H9 (cell line): ENCODE measurements at places on chromosomes 1 and 21.

DNA sequence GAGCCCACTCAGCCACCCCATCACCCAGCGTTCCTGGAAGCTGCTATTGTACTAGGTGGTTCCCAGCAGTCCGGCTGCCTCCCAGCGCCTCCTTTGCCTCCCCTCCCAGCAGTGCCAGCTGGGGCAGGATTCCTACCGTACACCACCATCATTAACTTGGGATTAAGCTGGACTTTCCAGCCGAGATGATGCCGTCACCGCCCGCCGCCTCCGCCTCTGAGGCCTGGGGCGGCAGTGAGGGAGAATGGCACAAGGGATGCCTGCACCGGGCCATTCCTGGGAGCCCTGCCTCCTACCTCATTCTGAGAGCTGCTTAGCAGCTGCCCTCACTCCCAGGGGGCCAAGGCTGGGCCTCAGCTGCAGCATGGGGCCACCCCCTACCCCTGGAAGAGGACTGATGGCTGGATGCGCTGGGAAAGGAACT is 13.2 kb downstream of the CNTN2 start:
- no peaks in the 10 kb centered on the region for H3K36me3 ChIP-seq
- no peak overlapping the region for H3K27ac ChIP-seq
- no peaks in the 10 kb centered on the region for H3K27me3 ChIP-seq
- H3K4me1 ChIP-seq = no peaks in the 10 kb centered on the region
- no peak overlapping the region for H3K4me3 ChIP-seq

- H3K27ac ChIP-seq = no peak overlapping the region
- H3K4me1 ChIP-seq = peaks cover 4% of the 10 kb centered on the region; the same call in 1 of the 2 replicates
- H3K4me3 ChIP-seq = no peak overlapping the region
- DNase-seq = no peak
These were observed 87.1 kb upstream of the ARHGEF16 start for GRCh38 chr1:3367376-3367775.

GRCh38 chr1:45266151-45266801 is 59.9 kb upstream of the ZSWIM5 start:
- no peaks in the 10 kb centered on the region for H3K27me3 ChIP-seq
- DNase-seq = no peak

DNA sequence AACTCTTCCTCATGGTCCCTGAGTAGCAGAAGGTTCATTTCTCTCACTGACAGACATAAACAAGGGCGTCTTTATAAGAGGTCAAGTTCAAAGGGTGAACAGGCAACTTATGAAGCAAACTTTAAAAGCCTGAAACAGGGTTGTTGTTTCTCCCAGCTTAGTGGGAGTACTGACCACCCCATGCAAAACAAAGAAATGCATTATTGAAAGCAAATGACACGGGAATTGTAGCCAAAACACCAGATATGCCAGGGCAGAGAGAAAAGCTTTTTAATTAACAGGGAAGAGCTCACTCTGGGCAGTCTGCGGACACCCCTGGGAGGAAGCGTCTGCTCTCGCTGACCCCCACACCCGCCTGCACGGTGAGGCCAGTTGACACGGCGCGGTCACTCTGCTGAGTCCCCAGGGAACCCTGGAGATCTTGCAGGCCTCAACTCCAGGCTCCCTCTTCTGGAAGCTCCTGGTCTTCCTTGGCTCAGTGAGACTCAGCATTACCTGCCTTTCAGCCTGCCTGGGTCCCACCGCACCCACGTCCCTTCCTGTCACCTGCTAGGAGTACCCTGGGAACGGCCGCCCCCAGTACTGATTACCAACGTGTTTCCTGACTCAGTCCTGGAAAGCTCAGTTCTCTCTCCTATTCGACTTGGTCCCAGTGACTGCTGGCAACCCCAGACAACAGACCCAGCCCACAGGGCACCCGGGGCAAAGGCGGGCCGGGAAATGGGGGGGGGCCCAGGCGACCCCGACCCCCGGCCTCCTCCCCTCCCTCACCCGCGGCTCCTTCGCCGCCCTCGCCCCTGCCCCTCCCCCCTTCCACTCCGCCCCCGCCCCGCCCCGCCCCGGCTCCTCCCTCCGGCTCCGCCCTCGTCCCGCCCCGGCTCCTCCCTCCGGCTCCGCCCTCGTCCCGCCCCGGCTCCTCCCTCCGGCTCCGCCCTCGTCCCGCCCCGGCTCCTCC is 972 bp downstream of the CFAP410 start:
- no peaks in the 10 kb centered on the region for H3K4me1 ChIP-seq
- DNase-seq = peak; percentile 90
- H3K36me3 ChIP-seq = no peaks in the 10 kb centered on the region
- no peaks in the 10 kb centered on the region for H3K27me3 ChIP-seq
- peak overlapping the region; percentile 69 for H3K4me3 ChIP-seq
- no peak overlapping the region for H3K27ac ChIP-seq

GRCh38 chr1:29670752-29671151 is 434.4 kb downstream of the PTPRU start:
- no peak for DNase-seq
- no peaks in the 10 kb centered on the region for H3K4me1 ChIP-seq
- H3K4me3 ChIP-seq = no peak overlapping the region
- no peak overlapping the region for H3K27ac ChIP-seq
- H3K27me3 ChIP-seq = no peaks in the 10 kb centered on the region

GRCh38 chr1:3457910-3458883 is 3.7 kb downstream of the ARHGEF16 start:
- peaks cover 18% of the 10 kb centered on the region for H3K36me3 ChIP-seq
- no peak overlapping the region for H3K4me3 ChIP-seq
- no peaks in the 10 kb centered on the region for H3K4me1 ChIP-seq
- DNase-seq = no peak
- no peaks in the 10 kb centered on the region for H3K27me3 ChIP-seq
- no peak overlapping the region for H3K27ac ChIP-seq

- H3K36me3 ChIP-seq = peaks cover 88% of the 10 kb centered on the region
- DNase-seq = no peak
- H3K27ac ChIP-seq = no peak overlapping the region
These were observed 39.1 kb downstream of the PCSK9 start for GRCh38 chr1:55078470-55078869.

DNA sequence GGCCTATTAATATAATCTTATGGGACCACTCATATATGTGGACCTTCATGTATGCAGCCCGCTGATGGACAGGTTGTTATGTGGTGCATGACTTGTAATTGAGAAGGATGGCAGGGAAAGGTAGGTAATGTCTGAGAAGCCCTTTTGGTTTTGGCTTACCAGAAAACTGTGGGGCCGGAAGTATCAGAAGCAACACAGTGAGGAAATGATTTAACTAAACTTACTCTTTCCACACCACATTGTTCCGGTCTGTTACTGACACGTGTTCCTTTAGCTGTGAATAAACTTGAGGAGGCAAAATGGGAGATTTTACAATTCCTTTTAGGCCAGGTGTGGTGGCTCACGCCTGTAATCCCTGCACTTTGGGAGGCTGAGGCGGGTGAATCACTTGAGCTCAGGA is 32.4 kb downstream of the KIF1B start:
- H3K27me3 ChIP-seq = no peaks in the 10 kb centered on the region
- no peak overlapping the region for H3K27ac ChIP-seq
- no peak overlapping the region for H3K4me3 ChIP-seq

DNA sequence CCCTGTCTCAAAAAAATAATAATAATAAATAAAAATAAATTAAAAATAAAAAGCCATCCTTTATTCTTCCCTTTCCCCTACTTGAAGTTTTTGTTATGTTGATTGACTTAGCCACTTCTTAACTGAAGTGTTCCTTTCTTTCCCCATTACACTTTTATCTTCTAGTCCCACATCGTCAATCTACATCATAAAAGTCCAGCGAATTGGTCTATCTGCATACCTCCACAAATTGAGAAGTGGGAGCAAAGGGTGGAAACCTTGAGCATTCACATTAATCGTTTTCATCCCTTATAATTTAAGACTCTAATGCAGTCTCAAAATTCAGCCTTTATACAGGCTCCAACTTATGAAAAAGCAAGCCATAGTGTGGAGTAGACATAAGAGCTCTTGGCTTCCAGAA is 6.5 kb upstream of the ZYG11A start:
- no peaks in the 10 kb centered on the region for H3K36me3 ChIP-seq
- H3K4me3 ChIP-seq = no peak overlapping the region
- H3K4me1 ChIP-seq = no peaks in the 10 kb centered on the region

GRCh38 chr1:64092851-64093371 is 110.5 kb upstream of the UBE2U start:
- H3K27ac ChIP-seq = no peak overlapping the region
- H3K27me3 ChIP-seq = no peaks in the 10 kb centered on the region
- no peak for DNase-seq
- no peak overlapping the region for H3K4me3 ChIP-seq
- H3K4me1 ChIP-seq = no peaks in the 10 kb centered on the region

DNA sequence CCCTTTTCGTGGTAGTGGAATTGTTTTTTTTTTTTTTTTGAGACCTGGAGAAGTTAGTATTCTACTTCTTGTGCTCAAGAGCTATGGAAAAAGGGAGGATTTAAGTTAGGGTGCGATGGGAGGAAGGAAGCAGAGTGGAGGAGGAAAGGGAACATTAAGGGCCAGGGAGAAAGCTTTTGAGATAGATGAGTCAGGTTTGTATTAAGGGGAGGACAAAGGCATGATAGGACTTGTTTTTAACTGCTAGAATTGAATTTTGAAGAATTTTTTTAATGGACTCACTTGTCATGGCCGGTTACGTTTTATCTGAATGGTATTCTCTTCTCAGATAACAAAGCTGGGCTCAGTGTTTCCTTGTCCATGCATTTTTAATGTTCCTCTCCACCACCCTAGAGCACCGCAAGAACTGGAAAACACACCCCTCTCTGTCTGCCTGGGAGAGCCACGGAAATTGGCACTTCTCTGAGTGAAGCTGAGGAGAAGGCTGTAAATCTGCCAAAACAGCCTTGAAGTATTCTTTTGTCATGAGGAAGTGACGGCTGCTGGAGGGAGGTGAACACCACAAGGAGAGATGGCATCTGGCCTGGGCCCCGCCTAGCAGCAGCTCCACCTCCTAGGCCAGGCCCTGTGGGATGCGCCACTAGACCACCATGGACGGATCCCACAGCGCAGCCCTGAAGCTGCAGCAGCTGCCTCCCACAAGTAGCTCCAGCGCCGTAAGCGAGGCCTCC is 3.5 kb downstream of the NIPAL3 start:
- H3K27me3 ChIP-seq = no peaks in the 10 kb centered on the region
- peak; percentile 52 for DNase-seq
- no peak overlapping the region; the same call in 2 of the 3 replicates for H3K4me3 ChIP-seq
- no peak overlapping the region for H3K27ac ChIP-seq

DNA sequence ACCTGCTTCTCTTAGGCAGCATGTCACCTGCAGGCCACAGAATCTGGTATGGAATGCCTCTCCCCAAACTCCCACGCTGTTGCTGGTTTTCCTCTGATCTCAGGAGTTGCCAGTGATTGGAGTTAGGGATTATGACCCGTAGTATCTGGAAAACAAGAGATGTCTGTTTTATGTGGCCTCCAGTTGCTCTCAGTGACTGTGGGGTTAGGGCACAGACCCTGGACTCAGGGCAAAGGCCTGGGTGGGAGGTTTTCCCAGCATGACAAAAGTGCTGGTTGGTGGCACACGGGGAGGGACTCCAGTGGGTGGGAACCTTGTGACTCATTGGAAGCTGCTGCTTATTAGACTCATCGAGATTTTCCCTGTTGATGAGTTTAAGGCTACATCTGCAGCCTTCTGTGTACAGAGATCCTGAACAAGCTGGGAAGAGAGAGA is at the start of gene NR1I3:
Gene NR1I3 (minus strand): TSS at position 165 of the 435 bp plus-strand sequence. CDS start 1,638 bp downstream, outside the sequence.
- peaks cover 4% of the 10 kb centered on the region for H3K27me3 ChIP-seq
- H3K27ac ChIP-seq = no peak within 1 kb of the TSS
- H3K4me1 ChIP-seq = no peaks in the 10 kb centered on the region

DNA sequence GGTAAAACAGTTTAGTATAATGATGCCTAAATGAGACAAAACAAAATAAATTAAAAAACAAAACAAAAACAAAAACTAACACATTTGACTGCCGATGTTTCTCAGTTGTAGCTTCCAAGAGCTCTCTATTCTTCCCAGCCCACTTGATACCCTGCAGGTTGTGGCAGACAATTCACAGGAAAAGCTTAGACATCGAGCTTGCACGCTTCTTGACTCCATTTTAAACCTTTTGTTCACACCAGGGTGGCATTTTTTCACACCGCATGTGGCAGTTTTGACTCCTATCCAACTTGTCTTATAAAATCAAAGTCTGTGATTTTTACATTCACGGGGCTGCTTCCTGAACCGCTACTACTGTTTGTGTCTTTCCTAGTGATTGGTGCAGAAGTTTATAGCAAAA is 575.9 kb downstream of the USP25 start:
- H3K27me3 ChIP-seq = no peaks in the 10 kb centered on the region
- no peak overlapping the region for H3K27ac ChIP-seq
- no peak for DNase-seq
- no peaks in the 10 kb centered on the region for H3K36me3 ChIP-seq

GRCh38 chr1:203625628-203626019 is 1.0 kb upstream of the ATP2B4 start:
- no peak for DNase-seq
- H3K4me1 ChIP-seq = peaks cover 9% of the 10 kb centered on the region; the same call in 1 of the 2 replicates
- peaks cover 8% of the 10 kb centered on the region; the same call in 1 of the 2 replicates for H3K27me3 ChIP-seq
- H3K36me3 ChIP-seq = no peaks in the 10 kb centered on the region

- no peaks in the 10 kb centered on the region for H3K27me3 ChIP-seq
- H3K4me1 ChIP-seq = no peaks in the 10 kb centered on the region; the same call in 1 of the 2 replicates
- no peaks in the 10 kb centered on the region for H3K36me3 ChIP-seq
- no peak for DNase-seq
These were observed 8.1 kb downstream of the NCF2 start for GRCh38 chr1:183582021-183582713.

DNA sequence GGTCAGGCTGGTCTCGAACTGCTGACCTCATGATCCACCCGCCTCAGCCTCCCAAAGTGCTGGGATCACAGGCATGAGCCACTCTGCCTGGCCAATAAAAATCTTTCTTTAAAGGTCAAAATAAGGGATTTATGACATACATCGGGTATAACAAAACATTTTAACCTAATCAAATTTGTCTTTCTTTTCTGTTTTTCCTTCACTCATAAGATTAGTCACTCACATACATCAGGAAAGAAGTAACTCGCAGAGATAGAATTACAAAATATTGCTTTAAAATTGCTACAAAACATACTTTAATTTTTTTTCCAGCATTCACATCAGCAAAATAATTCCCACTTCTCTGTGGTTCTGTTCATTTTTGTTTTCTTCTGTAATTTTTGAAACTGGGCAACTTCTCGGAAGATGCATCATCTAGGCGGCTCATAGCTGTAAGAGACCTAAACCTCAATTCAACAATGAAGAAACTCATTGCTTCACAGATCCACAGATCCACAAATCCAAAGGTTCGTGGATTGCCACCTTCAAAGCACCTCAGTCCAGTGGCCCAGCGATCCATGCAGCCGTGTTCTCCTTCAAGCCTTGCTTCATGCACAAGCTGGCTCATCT is 39.7 kb downstream of the NEK2 start:
- no peak overlapping the region for H3K27ac ChIP-seq
- no peaks in the 10 kb centered on the region for H3K4me1 ChIP-seq
- no peak overlapping the region for H3K4me3 ChIP-seq

- H3K4me3 ChIP-seq = peak overlapping the region; percentile 85
- peak; percentile 87 for DNase-seq
- H3K36me3 ChIP-seq = peaks cover 7% of the 10 kb centered on the region; the same call in 2 of the 3 replicates
- H3K4me1 ChIP-seq = peaks cover 3% of the 10 kb centered on the region; the same call in 1 of the 2 replicates
- H3K27ac ChIP-seq = no peak overlapping the region
These were observed 683 bp upstream of the EFNA4 start for GRCh38 chr1:155062702-155063411.

GRCh38 chr21:34688145-34688544 is 19.4 kb downstream of the CLIC6 start:
- H3K4me3 ChIP-seq = no peak overlapping the region
- H3K27ac ChIP-seq = no peak overlapping the region
- H3K27me3 ChIP-seq = no peaks in the 10 kb centered on the region

- peaks cover 5% of the 10 kb centered on the region; the same call in 1 of the 2 replicates for H3K4me1 ChIP-seq
- H3K27me3 ChIP-seq = no peaks in the 10 kb centered on the region
- H3K4me3 ChIP-seq = no peak overlapping the region
These were observed 684.4 kb downstream of the PLA2G4A start for GRCh38 chr1:187513190-187513589.

GRCh38 chr1:201396861-201397464 is 2.2 kb downstream of the LAD1 start:
- no peak overlapping the region for H3K27ac ChIP-seq
- H3K4me3 ChIP-seq = no peak overlapping the region
- no peaks in the 10 kb centered on the region for H3K36me3 ChIP-seq
- no peaks in the 10 kb centered on the region for H3K4me1 ChIP-seq
